ENCODE measurements at places on chromosomes 13 and 19. TPM values are rescaled to one million over a fixed set of nuclear protein-coding genes. Genes with fewer than 3 reads are reported as not detected.

GRCh38 chr13:30042891-30043630 lies 192.6 kb upstream of the UBL3 start:
- DNase-seq, result peak; percentile 41
- H3K27ac ChIP-seq, result peak overlapping the region; percentile 69
- no peaks in the 10 kb centered on the region for H3K27me3 ChIP-seq
- no peaks in the 10 kb centered on the region for H3K36me3 ChIP-seq
- H3K4me1 ChIP-seq, result peaks cover 3% of the 10 kb centered on the region

DNA sequence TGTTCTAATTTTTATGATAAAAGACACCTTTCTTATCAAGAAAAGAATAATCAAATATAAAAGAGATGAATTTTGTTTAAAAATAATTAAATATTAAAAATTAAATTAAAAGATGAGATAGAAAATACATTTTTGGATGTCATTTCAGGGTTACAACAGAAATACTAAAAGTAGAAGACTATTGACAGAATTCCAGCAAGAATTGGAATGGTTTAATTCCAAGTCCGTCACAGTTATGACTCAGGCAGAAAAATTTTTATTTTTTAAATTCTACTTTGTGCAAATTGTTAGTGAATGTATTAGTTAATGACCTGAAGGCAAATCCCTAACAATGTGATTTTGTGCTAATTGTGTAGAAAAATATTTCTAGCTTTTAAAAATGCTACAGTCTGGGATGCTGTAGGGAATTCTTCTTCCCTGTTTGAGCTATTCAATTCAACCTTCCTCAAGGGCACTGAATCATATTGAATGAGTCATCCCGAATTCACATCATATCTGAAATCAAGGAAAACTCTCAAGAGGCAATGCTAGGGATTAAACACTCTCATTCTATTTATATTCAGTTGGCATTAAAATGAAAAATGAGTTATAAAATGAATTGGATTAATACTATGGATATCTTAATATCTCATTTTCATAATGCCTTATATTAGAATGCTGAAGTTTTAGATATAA lies 633.5 kb upstream of the ATXN8OS start:
- no peaks in the 10 kb centered on the region for H3K27me3 ChIP-seq
- H3K4me1 ChIP-seq, result no peaks in the 10 kb centered on the region
- no peak overlapping the region for H3K4me3 ChIP-seq
- no peak for DNase-seq
- H3K36me3 ChIP-seq, result no peaks in the 10 kb centered on the region
- H3K27ac ChIP-seq, result no peak overlapping the region

DNA sequence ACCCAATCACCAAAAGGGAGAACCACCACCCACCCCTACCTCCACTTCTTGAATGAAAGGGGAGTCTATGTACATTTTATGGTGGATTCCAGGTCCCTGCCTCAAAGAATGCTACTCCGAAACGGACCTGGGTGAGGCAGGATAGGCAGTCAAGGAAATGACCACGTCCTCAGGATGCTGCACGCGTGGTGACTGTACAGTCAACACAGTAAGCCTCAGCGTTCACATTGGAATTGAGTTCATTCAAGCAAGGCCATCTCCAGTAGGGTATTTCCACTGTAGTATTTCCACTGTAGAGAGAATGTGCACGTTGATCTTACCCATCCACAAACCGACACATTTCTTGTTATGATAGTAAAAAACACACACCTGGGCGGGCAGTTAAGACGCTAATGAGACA lies 16.9 kb downstream of the ZSCAN5C start:
- no peak overlapping the region for H3K27ac ChIP-seq
- H3K36me3 ChIP-seq, result no peaks in the 10 kb centered on the region
- H3K4me1 ChIP-seq, result peaks cover 2% of the 10 kb centered on the region
- H3K4me3 ChIP-seq, result no peak overlapping the region
- H3K27me3 ChIP-seq, result peaks cover 15% of the 10 kb centered on the region

DNA sequence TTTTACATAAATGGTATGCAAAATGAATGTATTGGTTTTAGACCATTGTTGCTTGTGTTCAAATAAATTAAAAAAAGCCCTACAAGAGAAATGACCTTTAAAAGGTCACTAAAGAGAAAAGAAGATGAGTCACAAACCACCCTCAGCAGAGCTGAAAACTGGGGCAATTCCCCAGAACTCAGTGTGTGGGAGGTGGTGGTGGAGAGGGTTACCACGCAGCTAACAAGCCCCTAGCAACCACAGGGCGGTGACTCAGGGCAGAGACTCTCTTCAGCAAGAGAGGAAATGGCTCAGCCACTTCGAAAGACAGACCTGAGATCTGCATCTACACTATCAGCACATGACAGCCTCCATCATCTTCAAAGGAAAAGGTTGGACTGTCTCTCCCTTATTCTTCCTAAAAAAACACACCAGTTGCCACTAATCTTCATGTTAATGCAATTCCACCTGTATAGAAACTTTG lies 29.4 kb upstream of the NDFIP2 start:
- no peaks in the 10 kb centered on the region for H3K4me1 ChIP-seq
- H3K4me3 ChIP-seq, result no peak overlapping the region
- no peaks in the 10 kb centered on the region for H3K36me3 ChIP-seq
- no peak overlapping the region for H3K27ac ChIP-seq
- H3K27me3 ChIP-seq, result no peaks in the 10 kb centered on the region
- DNase-seq, result peak; percentile 26

GRCh38 chr19:52227196-52227940 lies 37.5 kb downstream of the PPP2R1A start:
- no peaks in the 10 kb centered on the region for H3K27me3 ChIP-seq
- H3K27ac ChIP-seq, result no peak overlapping the region
- no peaks in the 10 kb centered on the region for H3K4me1 ChIP-seq
- DNase-seq, result no peak
- H3K36me3 ChIP-seq, result peaks cover 45% of the 10 kb centered on the region

GRCh38 chr19:41323430-41324125 lies 13.6 kb downstream of the CCDC97 start:
- peak; percentile 51 for DNase-seq
- peaks cover 20% of the 10 kb centered on the region for H3K27me3 ChIP-seq
- H3K27ac ChIP-seq, result peak overlapping the region; percentile 89
- no peaks in the 10 kb centered on the region for H3K36me3 ChIP-seq

DNA sequence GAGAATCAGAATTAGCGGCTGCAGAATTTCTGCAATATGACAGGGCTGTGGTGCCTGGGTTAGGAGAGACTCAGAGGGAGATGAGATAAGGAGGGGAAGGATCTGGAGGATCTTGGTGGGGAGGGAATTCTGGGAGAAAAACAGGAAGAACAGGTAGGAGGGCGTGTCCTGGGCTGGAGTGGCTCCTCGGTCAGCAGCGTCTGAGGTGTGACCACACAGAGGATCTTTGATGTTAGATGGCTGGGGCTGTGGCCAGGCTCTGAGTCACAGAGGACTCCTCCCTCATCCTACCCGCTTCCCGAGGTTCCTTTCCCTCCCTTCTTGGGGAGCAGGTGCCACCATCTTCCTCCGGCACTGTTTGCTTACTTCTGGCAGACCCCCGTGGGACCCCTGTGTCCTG lies 6.4 kb upstream of the KLK6 start:
- H3K4me1 ChIP-seq, result no peaks in the 10 kb centered on the region
- no peak overlapping the region for H3K27ac ChIP-seq
- peaks cover 29% of the 10 kb centered on the region for H3K27me3 ChIP-seq
- DNase-seq, result no peak
- no peaks in the 10 kb centered on the region for H3K36me3 ChIP-seq
- H3K4me3 ChIP-seq, result no peak overlapping the region

- no peaks in the 10 kb centered on the region for H3K36me3 ChIP-seq
- H3K4me1 ChIP-seq, result peaks cover 7% of the 10 kb centered on the region
- no peak overlapping the region for H3K27ac ChIP-seq
- peak; percentile 54 for DNase-seq
Measured at GRCh38 chr19:57406516-57407123, 4.3 kb upstream of the ZNF17 start.

DNA sequence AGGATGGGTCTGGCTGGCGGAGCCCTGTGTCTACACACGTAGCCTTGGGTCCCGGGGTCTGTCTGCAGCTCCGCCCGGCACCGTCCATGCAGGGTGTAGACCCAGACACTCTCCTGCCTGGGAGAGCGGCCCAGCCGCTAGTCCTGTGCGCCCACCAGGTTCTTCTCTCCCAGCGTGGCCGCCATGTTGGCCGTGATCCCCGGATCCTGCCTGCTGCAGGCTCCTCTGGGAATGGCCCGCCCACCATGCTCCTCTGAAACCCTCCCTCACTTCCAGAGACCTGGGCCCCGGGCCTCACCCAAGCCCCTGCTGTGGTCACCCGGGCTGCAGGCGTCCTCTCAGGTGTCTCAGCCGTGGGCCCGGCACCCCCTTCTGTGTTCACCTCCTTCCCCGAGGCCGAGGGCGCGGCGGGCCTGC lies 57.7 kb upstream of the MCF2L start:
- no peak for DNase-seq
- no peak overlapping the region for H3K4me3 ChIP-seq
- no peak overlapping the region for H3K27ac ChIP-seq
- no peaks in the 10 kb centered on the region for H3K4me1 ChIP-seq
- no peaks in the 10 kb centered on the region for H3K36me3 ChIP-seq

DNA sequence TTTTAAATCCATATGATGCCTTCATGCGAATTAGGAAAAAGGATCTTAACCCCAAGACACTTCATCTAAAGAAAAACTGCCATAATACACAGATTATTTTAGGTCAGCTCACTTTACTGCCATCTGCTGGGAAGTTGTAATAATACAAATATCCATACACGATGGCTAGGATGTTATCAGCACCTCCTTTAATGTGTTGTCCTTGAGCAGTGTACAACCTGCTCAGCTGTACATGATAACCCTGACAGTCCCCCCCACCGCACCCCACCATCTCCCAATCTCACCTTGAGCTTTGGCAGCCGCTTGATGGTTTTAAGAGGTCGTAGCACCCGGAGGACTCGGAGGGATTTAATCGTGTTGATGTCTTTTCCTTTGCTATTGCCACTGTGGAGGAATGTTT lies 112.2 kb downstream of the IER2 start:
- H3K36me3 ChIP-seq, result no peaks in the 10 kb centered on the region
- no peak overlapping the region for H3K4me3 ChIP-seq
- no peak for DNase-seq
- no peaks in the 10 kb centered on the region for H3K27me3 ChIP-seq
- no peaks in the 10 kb centered on the region for H3K4me1 ChIP-seq
- H3K27ac ChIP-seq, result no peak overlapping the region

DNA sequence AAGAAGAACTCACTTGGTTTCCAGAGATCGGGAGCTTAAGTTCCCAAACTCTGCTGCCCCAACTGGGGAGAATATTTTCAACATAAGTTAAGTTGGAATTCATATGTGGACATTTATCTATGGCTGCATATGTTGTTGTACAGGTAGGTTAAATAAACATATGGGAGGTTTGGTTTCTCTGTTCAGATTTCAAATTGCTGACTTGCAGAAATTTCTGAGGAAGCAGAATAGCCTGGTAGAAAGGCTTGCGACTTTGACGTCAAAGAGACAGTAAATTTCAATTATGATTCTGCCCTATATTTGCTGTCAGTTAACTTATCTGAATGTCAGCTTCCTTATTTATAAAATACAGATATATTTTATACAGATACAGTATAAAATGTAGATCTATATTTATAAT lies 40.0 kb upstream of the TPP2 start:
- H3K4me3 ChIP-seq, result no peak overlapping the region
- no peak for DNase-seq
- no peaks in the 10 kb centered on the region for H3K4me1 ChIP-seq
- no peak overlapping the region for H3K27ac ChIP-seq
- H3K27me3 ChIP-seq, result no peaks in the 10 kb centered on the region

- H3K36me3 ChIP-seq, result no peaks in the 10 kb centered on the region
- no peak for DNase-seq
- no peaks in the 10 kb centered on the region for H3K27me3 ChIP-seq
- no peak overlapping the region for H3K27ac ChIP-seq
Measured at GRCh38 chr13:50033725-50034124, 18.5 kb downstream of the KCNRG start.

DNA sequence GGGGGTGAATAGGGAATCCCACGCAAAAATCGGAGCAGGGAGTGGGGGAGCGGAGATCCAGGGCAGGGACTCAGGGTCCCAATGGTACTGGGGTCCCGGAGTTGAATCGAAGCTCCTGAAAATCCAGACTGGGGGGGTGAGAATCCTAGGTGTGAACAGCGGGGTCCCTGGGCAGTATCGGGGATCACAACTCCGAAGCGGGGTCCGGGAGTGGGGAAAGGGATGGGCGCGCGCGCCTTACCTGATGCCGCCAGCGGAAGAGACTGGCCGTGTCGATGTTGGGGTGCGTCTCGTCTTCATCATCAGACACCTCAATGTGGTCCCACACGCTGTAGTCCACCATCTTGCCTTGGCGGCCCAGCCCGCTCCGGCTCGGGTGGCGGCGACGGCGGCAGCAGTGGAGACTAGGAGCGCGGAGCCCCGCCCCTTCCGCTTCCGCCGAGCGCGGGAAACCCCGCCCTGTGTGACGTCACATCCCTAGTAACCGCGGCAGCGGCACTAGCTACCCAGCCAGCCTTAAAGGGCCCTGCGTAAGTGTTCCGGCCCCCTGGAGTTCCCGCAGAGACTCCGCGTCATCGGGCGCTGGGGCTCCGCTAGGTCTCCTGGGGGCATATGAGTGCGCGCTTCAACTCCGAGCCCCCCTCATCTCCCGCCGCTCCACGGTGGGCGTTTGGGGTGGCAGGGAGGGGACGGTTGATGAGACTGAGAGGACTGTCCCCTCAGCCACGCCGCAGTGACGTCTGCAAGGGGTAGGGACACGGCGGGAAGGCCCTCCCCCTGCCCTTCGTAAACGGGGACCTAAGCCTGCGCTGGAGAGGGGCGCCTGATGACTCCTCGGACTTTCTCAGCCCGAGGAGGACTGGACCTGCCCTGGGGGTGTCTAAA lies at the start of gene CDC37:
Gene CDC37, minus strand, starts transcription at position 406 of the 885 bp plus-strand sequence. Its CDS starts 63 bp downstream, at position 343.
- peaks cover 43% of the 10 kb centered on the region for H3K4me1 ChIP-seq
- H3K27ac ChIP-seq, result peak within 1 kb of the TSS; percentile 82
- H3K27me3 ChIP-seq, result peaks cover 40% of the 10 kb centered on the region
- peak; percentile 98 for DNase-seq

DNA sequence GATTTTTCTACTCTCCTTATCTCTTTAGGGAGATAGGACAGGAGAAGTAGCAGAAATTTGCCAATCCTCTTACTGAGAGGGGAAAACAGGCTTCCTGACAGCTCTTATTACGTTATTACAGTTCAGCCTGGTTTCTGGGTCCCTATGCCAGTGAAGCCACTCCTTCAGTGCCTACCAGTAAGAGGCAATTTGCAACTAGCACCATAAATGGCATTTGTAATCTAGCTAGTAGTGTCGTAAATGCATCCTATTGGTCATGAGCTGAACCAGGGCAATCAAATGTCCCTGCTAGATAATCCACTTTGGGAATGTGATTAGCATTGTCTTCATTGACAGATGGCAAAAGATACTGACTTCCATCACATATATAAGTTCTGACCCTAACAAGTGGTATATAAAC lies 428.8 kb downstream of the DCT start:
- no peaks in the 10 kb centered on the region for H3K4me1 ChIP-seq
- no peaks in the 10 kb centered on the region for H3K36me3 ChIP-seq
- no peaks in the 10 kb centered on the region for H3K27me3 ChIP-seq
- H3K27ac ChIP-seq, result no peak overlapping the region
- no peak for DNase-seq
- H3K4me3 ChIP-seq, result no peak overlapping the region

Gene NLRP11
- not detected for total RNA-seq

Gene CRX
- total RNA-seq, result not detected

Gene ZNF350
- 14.2 TPM for total RNA-seq

Gene CYSLTR2
- total RNA-seq, result not detected
